Gastrocnemius medialis (tissue), 4 donors: ENCODE measurements at places on chromosomes 6 and 20. TPM values are rescaled to one million over a fixed set of nuclear protein-coding genes. Genes with fewer than 3 reads are reported as not detected.
A peak's percentile ranks its signal among the peaks of the same experiment; 100 is the strongest.

The FKBP1A gene
- total RNA-seq: 89.4 TPM

DNA sequence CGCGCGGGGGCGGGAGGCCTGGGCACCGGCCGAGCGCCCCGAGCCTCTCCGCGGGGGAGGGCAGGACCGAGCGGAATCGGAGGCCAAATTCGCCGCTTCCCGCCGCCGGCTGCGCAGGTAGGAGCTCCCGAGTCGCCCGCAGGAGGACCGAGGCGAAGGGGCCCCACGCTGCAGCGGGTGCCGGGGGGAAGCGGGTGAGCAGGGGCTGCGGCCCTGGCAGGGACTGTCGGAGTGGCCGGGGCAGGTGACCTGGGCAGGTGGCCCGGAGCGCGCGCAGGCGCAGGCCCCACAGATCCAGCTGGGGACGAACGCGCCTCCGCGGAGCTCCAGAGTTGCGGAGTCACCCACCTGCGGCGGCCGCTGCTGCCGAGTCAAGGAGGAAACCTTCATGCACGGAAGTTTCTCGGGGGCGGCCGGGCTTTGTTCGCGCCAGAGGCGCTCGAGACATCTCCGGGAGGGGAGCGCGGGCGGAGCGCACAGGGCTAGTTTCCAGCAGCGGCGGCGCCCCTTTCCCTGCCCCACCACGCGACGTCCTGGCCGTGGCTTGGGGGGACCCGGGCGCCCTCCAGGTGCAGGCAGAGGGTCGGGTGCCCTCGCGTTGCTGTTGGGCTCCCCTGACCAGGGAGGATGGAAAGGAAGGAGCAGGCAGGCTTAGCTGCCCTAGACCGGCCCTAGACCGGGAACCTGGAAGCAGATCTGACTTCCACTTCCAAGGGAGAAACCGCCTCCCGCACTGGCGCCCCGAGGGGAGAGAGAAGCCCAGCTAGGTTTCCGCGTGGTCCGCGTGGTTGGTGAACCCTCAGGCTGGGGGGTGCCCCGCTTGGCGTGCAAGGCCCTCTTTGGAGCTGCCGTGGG, 590 bp downstream of the SLCO4A1 start:
- peaks cover 41% of the 10 kb centered on the region for H3K4me1 ChIP-seq
- peak overlapping the region; percentile 72 for H3K4me3 ChIP-seq
- peaks cover 8% of the 10 kb centered on the region for H3K27me3 ChIP-seq
- DNase-seq: no peak
- H3K27ac ChIP-seq: peak overlapping the region; percentile 87
- no peaks in the 10 kb centered on the region for H3K36me3 ChIP-seq

GRCh38 chr6:6987749-6988148, 120.0 kb upstream of the RREB1 start:
- H3K27ac ChIP-seq: no peak overlapping the region
- no peaks in the 10 kb centered on the region for H3K27me3 ChIP-seq
- H3K36me3 ChIP-seq: no peaks in the 10 kb centered on the region

DNA sequence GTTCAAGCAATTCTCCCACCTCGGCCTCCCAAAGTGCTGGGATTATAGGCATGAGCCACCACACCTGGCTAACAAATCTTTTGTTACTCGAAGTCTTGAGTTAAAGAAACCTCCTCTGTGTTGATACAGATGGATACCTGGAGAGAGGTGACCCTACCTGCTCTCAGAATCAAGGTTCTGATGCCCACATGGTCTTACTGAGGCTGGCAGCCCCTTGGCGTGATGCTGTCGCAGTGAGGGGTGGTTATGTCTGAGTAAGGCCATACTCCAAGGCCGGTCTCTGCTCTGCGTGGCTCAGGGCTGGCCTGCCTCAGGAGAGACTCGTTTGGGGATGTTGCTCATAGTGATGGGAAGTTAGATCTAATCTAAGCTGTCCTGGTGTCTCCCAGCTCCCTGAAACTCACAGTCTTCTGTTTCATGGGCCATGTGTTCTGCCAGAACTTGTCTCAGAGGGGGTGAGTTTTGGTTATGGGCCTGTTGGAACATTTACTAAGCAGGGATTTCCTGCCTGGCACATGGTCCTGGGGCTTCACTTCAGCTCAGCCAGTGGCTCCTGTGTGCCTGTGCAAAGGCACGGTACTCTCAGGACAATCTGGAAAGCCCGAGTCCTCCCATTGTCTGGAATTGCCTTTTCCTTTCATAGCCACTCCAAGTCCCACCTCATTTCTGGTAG, 17.5 kb upstream of the TRAF3IP2 start:
- H3K4me1 ChIP-seq: peaks cover 30% of the 10 kb centered on the region
- H3K27ac ChIP-seq: no peak overlapping the region
- no peak for DNase-seq
- no peaks in the 10 kb centered on the region for H3K36me3 ChIP-seq
- no peak overlapping the region for H3K4me3 ChIP-seq

- H3K27ac ChIP-seq: no peak overlapping the region
- H3K36me3 ChIP-seq: peaks cover 90% of the 10 kb centered on the region
- H3K4me1 ChIP-seq: no peaks in the 10 kb centered on the region
- H3K4me3 ChIP-seq: no peak overlapping the region
- no peaks in the 10 kb centered on the region for H3K27me3 ChIP-seq
- no peak for DNase-seq
Observed at GRCh38 chr6:89716532-89716931, 78.0 kb upstream of the LYRM2 start.

DNA sequence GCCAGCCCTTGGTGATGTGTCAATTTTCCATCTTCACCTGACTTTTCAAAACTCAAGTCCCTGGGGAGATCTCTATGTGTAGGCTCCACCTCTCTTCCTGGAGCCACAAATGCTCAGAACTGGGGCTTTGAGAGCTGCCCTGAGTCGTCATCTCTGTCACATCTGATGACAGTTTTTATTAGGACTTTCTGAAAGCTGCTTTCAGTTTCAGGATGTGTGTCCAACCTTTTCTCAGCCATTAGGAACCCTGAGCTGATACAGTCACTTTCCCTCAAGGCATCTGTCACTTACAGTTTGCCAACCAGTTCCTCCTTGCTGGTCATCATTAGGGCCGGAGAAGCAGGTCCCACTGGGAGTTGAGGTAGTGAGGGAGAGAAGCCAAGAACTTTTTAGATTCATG, 365.9 kb upstream of the CHD6 start:
- DNase-seq: no peak
- no peaks in the 10 kb centered on the region for H3K36me3 ChIP-seq
- no peaks in the 10 kb centered on the region for H3K27me3 ChIP-seq
- H3K27ac ChIP-seq: no peak overlapping the region

DNA sequence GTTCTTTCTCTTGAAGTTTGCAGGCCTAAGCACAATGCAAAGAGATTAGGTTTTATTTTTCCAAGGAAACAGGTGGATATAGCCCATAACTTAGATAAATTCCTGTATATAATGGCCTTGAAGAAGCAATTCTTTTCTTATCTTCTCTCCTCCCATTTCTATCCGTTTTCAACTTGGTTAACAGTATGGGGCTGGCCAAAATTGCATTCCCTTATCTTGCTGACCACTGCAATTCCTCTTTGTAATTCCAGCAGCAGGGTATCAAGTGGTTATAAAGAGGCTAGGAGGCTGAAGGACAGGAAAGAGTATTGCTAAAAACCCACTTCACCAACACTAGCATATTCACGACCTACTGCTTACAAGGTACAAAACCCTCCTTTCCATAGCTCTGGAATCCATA, 643.5 kb upstream of the ID4 start:
- no peak for DNase-seq
- no peaks in the 10 kb centered on the region for H3K36me3 ChIP-seq
- H3K27me3 ChIP-seq: no peaks in the 10 kb centered on the region
- no peaks in the 10 kb centered on the region for H3K4me1 ChIP-seq
- H3K27ac ChIP-seq: no peak overlapping the region

GRCh38 chr6:85460154-85460920, 10.5 kb downstream of the NT5E start:
- no peak overlapping the region for H3K27ac ChIP-seq
- H3K4me1 ChIP-seq: peaks cover 7% of the 10 kb centered on the region
- no peak for DNase-seq
- no peaks in the 10 kb centered on the region for H3K36me3 ChIP-seq
- no peak overlapping the region for H3K4me3 ChIP-seq

The CDH22 gene
- 0.31 TPM for total RNA-seq

The RBBP8NL gene
- total RNA-seq: not detected

GRCh38 chr6:10323018-10323417, 91.9 kb downstream of the TFAP2A start:
- no peak overlapping the region for H3K4me3 ChIP-seq
- no peak overlapping the region for H3K27ac ChIP-seq
- H3K27me3 ChIP-seq: no peaks in the 10 kb centered on the region

DNA sequence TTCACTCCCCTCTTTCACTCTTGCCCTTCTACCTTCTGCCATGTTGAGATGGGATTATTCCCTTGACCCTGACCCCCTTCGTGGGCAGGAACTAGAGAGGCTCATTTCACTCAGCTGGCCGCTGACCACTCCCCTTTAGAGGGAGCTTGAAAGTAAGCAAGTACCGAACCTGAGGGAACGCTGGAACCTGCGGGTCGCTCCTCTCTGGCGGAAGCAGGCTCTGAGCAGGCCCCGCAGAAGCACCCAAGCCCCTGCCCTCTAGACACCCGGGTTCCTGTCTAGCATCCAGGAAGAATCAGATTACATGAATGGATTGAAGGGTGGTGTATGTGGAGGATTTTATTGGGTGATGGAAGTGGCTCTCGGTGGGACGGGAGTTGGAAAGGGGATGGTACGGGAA, 11.9 kb upstream of the MYCT1 start:
- H3K4me1 ChIP-seq: no peaks in the 10 kb centered on the region
- H3K27me3 ChIP-seq: no peaks in the 10 kb centered on the region
- H3K36me3 ChIP-seq: no peaks in the 10 kb centered on the region
- H3K27ac ChIP-seq: no peak overlapping the region

GRCh38 chr6:170291271-170292110, 613 bp upstream of the DLL1 start:
- no peaks in the 10 kb centered on the region for H3K36me3 ChIP-seq
- peaks cover 38% of the 10 kb centered on the region for H3K4me1 ChIP-seq
- H3K27ac ChIP-seq: peak overlapping the region; percentile 71
- H3K4me3 ChIP-seq: peak overlapping the region; percentile 74
- H3K27me3 ChIP-seq: peaks cover 56% of the 10 kb centered on the region

The PHACTR1 gene
- 0.82 TPM for total RNA-seq

The LST1 gene
- 4.1 TPM for total RNA-seq

The SSTR4 gene
- total RNA-seq: not detected

The ALDH8A1 gene
- 0.55 TPM for total RNA-seq

- no peak for DNase-seq
- H3K27ac ChIP-seq: no peak overlapping the region
- H3K27me3 ChIP-seq: no peaks in the 10 kb centered on the region
- H3K4me3 ChIP-seq: no peak overlapping the region
- H3K36me3 ChIP-seq: no peaks in the 10 kb centered on the region
- H3K4me1 ChIP-seq: no peaks in the 10 kb centered on the region
Observed at GRCh38 chr20:51700809-51701285, 67.3 kb downstream of the ATP9A start.

The ZNF451 gene
- total RNA-seq: 36.8 TPM

DNA sequence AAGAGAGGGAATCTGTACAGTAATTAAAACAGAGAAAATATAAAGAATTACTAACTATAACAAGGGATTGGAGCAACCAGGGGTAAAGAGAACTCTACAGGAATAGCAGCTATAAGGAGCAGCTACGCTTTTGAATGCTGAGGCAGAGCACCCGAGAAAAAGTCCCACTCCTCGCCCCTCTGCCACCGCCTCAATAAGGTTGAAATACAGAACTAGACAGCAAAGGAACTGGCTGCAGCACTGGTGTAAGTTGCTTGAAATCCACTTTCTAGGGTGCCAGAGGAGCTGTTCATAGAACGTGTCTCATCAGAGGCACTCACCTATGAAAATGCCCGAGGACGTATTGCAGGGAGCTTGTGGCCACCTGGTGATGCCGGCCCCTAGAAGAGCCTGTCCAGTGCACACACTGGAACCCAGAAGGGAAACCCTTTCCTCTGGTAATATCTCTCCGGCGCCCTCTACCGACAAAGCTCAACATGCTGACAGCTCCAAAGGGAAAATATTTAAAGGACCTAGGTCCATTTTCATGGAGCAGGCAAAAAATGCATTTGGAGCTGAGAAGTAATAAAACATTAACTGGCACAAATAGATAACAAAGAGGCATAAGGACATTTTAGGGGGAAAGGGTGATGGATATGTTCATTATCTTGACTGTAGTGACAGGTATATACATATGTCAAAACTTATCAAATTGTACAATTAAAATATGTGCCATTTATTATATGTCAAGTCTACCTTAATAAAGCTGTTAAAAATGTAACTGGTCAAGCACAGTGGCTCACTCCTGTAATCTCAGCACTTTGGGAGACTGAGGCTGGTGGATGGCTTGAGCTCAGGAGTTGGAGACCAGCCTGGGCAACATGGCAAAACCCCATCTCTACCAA, 137.4 kb upstream of the HDAC2 start:
- no peak overlapping the region for H3K27ac ChIP-seq
- no peaks in the 10 kb centered on the region for H3K36me3 ChIP-seq
- no peaks in the 10 kb centered on the region for H3K27me3 ChIP-seq
- peaks cover 5% of the 10 kb centered on the region for H3K4me1 ChIP-seq

DNA sequence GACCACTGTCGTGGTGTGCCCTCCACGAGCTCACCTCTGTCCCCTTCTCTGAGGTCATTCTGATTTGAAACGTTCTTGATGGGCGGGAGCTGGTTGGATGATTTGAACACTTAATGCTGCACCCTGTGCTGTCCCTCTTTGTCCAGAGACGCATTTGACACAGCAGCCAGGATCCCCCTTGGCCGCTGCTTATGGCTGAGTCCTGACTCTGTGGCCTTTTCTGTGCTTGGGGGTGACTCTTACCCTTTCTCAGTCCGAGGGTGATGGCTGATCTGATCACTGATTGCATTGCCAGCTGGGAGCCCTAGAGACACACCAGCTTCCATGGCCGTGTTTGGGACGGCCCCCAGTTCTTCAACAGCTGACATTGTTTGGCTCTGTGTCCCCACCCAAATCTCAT, 43.5 kb upstream of the FRMD1 start:
- no peak for DNase-seq
- H3K36me3 ChIP-seq: no peaks in the 10 kb centered on the region
- no peak overlapping the region for H3K4me3 ChIP-seq
- H3K4me1 ChIP-seq: no peaks in the 10 kb centered on the region

The RRP36 gene
- total RNA-seq: 52.6 TPM

- H3K27me3 ChIP-seq: no peaks in the 10 kb centered on the region
- no peaks in the 10 kb centered on the region for H3K36me3 ChIP-seq
- no peak for DNase-seq
- no peak overlapping the region for H3K4me3 ChIP-seq
- H3K27ac ChIP-seq: no peak overlapping the region
Observed at GRCh38 chr6:125510405-125510804, 208.6 kb upstream of the HDDC2 start.

The SLC35F1 gene
- total RNA-seq: 0.13 TPM

DNA sequence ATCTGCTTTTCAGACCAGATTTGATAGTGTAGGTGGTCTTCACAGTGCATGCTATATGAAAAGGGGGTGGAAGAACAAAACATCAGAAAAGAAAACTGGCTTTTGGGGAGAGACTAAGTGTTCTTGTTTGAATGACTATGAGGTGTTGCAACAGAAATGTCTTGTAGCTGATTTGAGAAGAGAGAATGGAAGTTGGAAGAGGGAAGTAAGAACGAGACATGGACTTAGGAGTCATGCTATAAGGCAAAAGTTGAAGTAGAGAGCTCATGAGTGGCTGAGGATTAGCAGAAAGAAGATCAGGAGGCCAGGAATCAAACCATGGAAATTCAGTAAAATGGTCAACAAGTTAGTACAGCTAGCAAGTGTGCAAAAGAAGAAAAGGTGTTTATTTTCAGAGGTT, 32.1 kb downstream of the FNDC1 start:
- H3K36me3 ChIP-seq: no peaks in the 10 kb centered on the region
- no peak overlapping the region for H3K27ac ChIP-seq
- no peak overlapping the region for H3K4me3 ChIP-seq
